Dorsolateral prefrontal cortex (tissue), 122 donors: ENCODE measurements at places on chromosomes 13 and 19.

GRCh38 chr13:34391076-34391475 is 551.0 kb upstream of the NBEA start:
- no peak for DNase-seq

DNA sequence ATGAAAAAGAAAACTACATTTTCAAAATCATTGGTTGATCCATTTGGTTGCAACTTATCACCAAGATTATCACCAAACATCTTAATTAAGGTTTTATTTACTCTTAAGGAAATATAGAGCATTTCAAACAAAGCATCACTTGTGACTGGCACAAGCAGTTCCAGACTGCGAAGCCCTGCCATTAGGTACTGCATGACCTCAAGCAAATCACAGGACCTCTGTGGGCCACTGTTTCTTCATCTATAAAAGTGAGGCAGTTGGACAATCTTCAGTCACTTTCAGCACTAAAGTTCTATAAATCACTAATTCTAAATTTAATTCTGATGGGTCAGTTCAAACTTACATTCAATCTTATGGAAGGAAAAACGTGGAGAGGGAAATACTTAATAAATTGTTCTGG is 2.0 kb downstream of the ELF1 start:
- DNase-seq, result no peak

DNA sequence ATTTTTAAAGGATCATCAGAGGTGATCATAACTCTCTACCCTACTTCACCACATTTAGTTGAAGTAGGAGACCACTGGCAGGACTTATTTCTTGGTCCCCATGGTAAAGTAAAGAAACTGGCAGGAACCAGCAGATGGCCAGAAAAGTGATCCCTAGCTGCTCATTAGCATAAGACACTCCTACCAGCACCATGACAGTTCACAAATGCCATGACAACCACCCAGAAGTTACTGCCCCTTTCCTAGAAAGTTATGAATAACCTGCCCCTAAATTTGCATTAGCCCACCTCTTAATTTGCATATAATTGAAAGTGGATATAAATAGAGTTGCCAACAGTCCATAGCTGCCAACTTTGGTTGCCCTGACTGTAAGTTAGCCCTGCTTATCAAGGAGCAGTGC is 18.4 kb upstream of the RUBCNL start:
- DNase-seq, result no peak

DNA sequence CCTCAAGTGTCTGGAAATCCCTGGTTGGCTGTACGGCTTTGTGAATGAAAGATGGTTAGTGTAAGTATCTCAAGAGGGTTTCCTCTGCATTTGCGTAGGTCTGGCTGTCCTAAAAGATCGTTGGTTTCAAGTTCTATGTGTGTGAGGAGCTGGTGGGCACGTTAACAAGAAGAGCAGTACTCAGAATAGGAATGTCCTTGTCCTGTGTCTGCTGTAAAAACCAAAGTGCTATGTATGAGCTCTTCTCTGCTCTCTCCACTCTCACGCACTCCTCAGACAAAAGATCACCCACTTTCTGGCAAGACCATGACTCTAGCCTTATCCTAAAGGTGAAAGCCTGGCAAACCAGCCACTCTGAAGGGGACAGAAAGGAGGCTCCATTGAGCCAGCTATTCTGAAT is 39.1 kb downstream of the USP12 start:
- DNase-seq, result no peak

DNA sequence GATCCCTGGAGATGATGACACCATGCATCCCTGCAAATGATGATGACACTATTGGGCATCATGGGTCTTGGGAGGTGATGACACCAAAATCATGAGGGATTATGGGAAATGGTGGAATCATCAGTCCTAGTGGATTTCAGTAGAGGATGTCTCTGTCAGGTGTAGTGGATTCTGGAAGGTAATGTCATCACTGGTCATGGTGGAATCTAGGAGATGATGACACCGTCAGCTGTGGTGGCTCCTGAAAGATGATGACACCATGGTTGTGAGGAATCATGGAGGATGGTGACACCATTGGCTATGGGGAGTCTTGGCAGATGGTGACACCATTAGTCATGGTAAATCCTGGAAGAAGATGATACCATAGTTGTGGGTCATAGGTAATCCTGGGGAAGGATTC is 11.9 kb downstream of the SHISA7 start:
- no peak for DNase-seq

DNA sequence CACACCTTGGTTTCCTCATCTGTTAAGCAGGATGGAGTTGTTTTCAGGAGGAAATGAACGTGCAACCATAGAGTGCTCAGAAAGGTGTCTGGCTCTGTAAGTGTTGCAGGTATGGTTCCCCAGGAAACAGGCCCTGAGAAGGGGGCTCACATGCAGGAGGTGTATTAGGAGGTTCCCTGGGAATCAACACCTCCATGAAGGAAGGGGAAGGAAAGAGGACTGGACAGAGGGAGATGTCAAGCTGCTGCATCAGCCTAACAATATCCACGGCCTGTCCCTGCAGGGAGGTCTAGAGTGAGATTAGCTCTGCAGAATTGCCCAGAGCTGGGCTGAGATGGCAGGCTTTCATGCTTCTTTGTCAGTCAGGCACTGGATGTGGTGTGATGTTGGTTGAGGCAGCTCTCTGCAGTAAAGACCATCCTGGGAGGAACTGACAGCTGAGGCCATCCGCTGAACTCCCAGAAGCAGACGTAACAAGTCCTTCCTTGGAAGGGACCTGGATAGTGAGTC is 373.3 kb downstream of the ZNF536 start:
- no peak for DNase-seq

- DNase-seq, result no peak
These were observed 13.2 kb downstream of the DIAPH3 start for GRCh38 chr13:60150538-60150937.

- DNase-seq, result no peak
These were observed 31.2 kb downstream of the C13orf46 start for GRCh38 chr13:113942591-113943103.

GRCh38 chr13:28499609-28500008 is 4.7 kb upstream of the FLT1 start:
- no peak for DNase-seq

GRCh38 chr19:23409392-23410048 is 14.2 kb upstream of the ZNF91 start:
- DNase-seq, result no peak

- DNase-seq, result no peak
These were observed 54.3 kb downstream of the GGACT start for GRCh38 chr13:100534147-100534843.
